Glutamatergic neuron (in vitro differentiated cells): ENCODE measurements at places on chromosomes 5 and 9.

DNA sequence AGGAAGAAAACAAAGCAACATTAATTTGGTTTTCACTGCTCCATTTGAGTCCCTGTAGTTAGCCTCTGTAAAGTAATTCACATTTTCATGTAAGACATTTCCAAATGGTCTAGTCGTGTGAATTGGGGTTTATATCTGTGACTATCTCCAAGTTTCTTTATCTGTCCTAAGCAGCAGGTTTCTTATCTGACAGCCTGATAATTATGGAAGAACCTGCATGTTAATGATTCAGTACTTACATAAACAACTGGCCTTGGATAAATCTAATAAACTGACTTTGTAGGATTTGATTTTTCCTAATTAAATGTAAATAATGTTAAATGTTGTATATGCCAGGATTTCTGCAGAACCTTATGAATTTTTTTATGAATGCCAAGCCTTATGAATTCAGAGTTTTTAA, 964.9 kb downstream of the NR2F1-AS1 start:
- no peak for DNase-seq

DNA sequence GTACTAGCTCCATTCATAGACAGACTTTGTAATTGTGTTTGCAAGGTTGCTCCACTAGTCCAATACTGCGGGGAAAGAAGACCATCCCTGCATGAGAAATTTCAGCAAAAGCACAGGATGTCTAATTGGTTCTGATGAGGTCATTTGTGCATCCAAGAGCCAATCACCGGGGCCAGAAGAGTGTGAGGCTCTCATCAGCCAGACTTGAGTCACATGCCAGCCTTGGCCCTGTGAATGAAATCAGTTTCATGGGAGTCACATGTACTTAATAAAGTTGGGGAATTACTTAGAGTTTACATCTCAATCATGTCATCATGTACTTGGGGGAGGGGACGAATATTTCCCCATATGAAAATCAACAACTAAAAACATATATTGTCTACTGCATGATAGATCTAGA, 1236.0 kb downstream of the MAT2B start:
- no peak for DNase-seq

- DNase-seq: no peak
Measured at GRCh38 chr5:31347552-31347905, 154.0 kb downstream of the CDH6 start.

DNA sequence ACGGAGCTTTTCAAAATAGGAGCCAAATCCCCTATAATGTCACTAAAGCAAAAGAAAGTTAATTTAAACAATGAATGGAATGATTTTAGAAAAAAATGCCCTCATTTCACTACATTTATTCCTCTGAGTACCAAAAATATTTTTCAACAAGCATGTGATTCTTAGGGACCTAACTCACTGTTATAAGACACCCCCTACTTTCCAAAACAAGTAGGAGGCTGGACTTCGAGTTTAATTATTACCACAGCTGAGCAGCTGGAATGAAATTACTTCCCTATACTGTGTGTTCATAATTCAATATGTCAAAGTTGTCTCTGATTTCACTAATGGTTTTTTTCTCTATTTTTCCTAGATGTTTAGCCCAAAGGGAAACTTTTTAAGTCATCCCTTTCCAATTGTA, 61.6 kb downstream of the SAXO1 start:
- no peak for DNase-seq

- DNase-seq: no peak
Measured at GRCh38 chr5:27906481-27906880, 868.1 kb upstream of the CDH9 start.

GRCh38 chr5:178675922-178676321, 49.1 kb upstream of the CLK4 start:
- no peak for DNase-seq

DNA sequence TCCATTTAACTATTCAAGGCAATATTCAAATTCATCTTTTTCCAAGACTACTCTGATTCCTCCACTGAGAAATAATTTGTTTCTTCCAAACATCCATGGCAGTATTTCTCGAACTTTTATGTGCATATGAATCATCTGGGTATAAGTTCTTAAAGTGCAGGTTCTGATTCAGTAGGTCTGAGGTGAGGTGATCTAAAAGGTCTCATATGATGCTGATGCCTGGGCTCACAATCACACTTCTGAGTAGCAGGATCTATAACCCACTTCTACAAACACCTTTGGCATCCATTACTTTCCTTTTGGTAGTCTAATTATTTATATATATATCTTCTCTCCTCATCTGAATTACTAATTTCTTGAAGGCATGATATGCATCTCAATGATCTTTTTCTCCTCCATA, 7.2 kb downstream of the ERP44 start:
- no peak for DNase-seq

DNA sequence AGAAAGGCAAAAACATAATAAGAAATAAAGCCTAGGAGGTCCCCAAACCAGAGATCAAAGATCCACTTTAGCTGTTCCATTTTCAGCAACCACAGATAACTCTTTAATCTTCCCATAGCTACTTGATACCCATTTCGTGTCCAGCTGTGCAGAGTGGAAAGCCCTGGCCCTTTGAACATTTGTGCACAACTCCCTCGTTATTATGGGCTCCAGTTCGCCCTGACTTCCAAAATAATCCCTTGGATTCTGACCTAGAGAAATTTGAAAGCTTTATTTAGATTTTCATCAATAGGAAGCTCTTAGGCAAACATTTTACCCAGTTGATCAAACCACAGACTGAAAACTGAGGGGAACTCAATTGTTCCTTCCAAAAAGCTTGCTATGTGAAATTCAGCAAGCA, 4.8 kb downstream of the MYOT start:
- no peak for DNase-seq

DNA sequence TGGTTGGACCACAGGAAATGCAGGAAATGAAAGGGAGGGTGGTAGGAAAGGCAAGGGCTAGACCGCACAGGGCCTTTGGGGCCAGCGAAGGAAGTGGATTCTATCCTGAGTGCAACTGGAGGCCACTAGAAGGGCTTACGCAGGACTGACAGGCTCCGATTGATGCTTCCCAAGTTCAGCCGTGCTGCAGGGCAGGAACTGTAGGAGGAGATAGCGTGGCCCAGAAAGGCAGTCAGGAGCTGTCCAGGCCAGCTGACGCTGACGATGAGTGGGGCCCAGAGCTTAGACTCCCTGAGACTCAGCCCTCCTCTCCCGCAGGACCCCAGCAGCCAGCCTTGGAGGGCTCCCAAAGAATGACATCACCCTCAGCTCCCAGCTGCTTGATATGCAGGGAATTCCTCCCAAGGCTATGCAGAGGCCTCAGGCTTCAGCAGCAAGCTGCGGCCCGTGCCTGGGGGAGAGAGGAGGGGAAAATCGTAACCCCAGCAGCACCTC, 48.8 kb downstream of the KCNIP1 start:
- peak; percentile 60 for DNase-seq

- DNase-seq: no peak
Measured at GRCh38 chr5:78411586-78411985, 51.2 kb downstream of the SCAMP1 start.

DNA sequence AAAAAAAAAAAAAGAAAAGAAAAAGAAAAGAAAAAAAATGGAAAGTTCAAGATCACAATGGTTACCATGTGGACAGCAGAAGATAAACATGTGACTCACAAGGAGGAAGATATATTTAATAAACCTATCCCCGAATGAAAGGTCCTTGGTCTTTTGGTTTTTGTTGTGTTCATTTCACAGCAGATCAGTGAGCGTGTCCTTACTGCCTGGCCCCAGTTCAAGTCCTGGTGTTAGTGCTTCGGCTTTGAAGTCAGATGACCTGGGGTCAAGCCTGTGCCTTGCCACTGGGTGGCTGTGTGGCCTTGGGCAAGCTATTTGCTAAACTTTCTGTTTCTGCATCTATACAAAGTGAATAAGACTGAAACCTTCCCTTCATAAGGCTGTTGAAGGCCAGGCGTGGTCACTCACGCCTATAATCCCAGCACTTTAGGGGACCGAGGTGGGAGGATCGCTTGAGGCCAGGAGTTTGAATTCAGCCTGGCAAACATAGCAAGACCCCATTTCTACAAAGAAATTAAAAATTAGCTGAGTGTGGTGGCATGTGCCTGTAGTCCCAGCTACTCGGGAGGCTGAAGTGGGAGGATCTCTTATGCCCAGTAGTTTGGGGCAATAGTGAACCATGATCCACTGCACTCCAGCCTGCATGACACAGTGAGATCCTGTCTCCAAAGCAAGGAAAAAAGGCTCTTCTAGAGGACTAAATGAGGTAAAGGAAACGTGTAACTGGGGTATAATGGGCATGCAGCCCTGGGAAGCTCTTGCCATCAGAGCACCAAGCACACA, 94.5 kb upstream of the SPATA31D4 start:
- no peak for DNase-seq

DNA sequence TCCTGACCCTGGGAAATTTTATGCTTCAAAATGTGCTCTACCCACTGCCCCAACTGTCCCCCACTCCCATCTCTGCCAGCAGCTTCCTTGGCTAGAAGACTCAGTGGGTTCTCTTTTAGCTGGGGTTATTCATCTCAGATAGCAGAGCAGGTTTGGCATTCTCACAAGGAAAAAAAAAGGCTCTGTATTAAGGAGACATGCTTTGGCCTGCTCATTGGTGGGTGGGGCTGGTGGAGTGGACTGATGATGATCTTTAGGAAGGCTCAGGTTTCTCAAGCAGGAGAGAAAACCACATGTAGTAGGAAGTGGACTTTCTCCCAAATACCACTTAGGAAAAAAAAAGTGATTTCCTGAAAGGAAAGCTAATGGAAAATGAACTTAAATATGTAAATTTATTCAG, 279.2 kb upstream of the ZNF462 start:
- DNase-seq: no peak

GRCh38 chr9:131530546-131530919, 530 bp downstream of the UCK1 start:
- peak; percentile 57 for DNase-seq

- no peak for DNase-seq
Measured at GRCh38 chr5:130290219-130290618, 386.0 kb downstream of the CHSY3 start.

DNA sequence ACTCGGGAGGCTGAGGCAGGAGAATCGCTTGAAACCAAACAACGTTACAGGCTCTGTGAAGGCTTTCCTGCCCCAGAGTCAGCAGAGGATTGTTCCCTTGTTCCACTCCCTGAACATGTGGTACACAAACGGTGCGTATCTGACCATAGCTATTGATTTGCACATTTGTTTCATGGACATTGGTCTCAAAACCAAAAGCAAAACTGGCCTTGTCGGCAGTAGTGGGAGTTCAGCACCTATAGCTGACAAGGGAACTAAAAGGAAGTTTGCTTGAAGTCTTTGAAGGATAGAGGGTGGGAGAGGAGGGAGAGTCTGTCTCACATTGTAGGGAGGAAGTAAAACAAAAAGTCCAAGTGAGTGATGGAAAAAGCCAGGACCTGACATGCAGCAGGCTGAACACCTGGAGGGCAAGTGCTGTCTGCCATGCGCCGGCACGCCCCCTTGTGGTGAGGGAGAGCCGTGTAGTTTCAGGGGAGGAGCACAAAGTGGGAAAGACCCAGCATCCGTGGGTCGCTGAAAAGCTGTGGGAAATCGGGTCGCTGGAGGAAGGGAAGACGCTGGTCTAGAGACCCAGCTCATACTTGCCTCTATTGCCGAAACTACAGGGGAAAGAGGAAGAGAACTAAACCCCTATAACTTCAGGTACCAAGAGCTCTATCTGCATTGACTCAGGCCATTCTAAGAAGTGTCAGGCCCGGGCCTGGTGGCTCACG, 58.0 kb downstream of the RAD23B start:
- peak; percentile 91 for DNase-seq
